ENCODE measurements at places on chromosomes 11 and 22.

- DNase-seq: no peak
These were observed 2.9 kb upstream of the ARFGAP2 start for GRCh38 chr11:47179655-47179991.

DNA sequence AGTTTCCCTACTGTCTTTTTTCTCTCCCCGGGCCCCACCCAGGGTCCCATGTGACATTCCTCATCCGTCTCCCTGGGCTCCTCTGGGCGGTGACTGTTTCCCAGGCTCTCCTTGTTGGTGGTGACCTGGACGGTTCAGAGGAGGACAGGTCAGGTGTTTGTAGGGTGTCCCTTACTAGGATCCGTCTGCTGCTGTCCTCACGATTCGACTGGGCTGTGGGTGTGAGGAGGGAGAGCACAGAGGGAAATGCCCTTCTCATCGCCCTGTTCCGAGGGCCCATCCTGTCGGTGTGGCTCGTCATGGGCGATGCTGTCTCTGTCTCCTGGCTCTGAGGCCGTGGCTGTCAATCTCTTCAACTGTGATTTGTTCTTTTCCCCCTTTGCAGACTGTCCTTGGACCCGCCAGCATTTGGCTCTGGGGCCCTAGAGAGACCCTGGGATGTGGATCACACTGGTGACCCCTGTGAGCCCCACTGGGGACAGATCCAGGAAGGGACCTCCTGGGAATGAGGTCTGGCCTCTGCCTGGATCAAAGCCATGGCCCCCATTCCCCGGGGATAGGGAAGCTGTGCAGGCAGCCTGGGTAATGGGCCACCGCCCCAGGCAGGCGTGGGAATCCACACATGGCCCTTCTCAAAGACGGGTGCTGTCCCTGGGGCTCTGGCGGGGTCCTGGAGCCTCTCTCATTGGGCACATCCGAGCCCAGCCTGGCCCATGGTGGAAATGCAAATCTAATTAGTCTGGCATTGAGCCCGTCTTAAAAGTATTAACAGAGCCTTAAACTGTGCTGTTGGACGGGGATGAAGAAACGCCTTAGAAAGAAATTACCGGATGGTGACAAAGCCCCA is 46.8 kb upstream of the KCNQ1OT1 start:
- DNase-seq: no peak

- DNase-seq: no peak
These were observed 58.5 kb downstream of the TNRC6B start for GRCh38 chr22:40236131-40236665.

DNA sequence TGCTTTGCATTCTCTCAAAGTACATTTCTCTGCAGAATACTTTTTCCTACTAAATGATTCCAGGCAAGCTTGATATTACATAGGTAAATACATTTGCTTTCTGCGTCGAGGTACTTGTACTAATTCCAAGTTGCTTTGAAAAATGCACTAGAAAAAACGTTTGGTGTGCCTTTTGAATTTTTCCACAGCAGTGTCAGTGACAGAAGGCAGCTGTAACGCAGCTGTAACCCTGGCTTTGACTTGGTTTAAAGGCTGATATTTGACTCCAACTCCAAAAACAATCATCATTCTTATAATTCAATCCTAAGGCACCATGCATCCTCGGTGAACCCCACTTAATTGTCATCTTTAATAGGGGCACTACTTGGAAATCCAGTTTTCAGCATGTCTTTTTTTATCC is 125.0 kb downstream of the MAML2 start:
- no peak for DNase-seq

- DNase-seq: no peak
These were observed 32.2 kb downstream of the MMP20 start for GRCh38 chr11:102592634-102593581.

GRCh38 chr11:34809191-34810106 is 106.7 kb downstream of the APIP start:
- no peak for DNase-seq

GRCh38 chr22:46798041-46798365 is 35.6 kb downstream of the TBC1D22A start:
- no peak for DNase-seq

DNA sequence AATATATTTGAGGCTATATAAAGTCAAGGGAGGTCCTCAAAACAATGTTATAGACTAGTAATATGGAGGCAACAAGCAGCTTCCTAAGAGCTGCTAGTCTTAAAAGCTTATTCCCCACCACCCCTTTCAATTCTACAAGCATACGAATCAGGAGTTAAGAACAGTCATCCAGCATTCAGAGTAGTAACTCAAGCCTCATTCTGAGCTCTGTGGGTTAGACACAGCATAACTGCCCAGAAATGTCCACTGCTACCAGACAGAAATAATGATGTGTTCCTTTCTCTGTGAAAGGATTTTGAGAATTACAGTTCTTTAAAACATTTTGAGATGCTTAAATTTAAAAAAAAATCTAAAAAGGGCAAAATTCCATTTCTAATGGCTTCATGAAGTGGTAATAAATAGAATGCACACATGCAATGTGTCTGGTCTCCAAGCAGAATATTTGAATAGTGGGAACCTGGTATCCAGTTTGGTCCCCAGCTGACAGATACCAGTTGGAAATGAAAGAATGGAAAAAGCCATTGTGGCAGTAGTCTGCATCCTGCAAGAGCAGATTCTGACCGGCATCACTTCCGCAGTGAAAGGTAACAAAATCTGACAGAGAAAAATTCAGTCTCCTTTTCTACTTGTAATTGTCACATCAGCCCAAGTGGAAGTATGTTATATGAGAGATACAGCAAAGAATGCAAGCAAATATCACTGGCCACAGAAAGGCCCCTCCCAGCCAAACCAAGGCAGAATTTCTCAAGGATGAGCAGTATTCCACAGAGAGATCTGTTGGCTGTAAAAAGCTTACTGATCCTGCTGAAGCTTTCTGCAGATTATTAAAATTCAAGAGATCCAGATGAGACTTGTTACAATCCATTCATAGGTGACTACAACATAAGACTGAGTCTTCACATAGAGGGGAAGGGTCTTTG is 310.8 kb upstream of the PITPNB start:
- no peak for DNase-seq

DNA sequence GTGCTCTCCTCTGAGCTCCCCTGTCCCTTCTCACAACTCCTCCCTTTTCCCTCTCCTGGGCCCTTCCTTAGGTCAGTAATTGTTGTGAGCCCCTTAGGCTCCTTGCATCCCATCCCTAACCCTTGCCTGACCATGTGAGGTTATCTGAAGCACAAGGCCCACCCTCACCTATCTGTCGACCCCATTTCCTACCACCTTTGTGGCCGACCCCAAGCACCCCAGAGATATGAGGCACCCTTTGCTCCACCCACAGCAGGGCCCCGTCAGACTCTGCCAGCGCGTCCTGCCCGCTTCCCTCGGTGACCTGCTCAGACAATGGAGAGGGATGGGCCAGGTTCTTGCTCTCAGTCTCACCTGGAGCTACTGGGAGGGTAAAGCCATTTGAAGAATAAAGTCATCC is 1.3 kb downstream of the GNG3 start:
- peak; percentile 14 for DNase-seq
